Cerebellar cortex (tissue), 1 donor: ENCODE measurements at places on chromosomes 2 and 18.

DNA sequence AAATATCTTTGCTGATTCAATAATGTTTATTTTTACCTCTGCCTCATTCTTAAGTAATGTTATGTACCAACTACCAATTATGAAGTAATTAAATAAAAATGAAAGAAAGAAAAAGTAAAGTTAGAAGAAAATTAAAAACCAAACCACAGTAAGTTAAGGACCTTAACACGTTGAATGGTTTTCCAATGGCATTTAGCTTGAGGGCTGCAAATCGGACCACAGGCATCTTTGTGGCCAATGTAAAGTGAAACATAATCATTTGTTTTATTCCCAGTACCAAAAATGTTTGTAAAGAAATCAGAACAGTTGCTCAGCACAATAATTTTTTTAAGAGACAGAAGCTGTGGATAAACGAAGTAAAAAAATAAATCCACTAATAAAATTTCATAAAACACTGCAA lies 1455.5 kb upstream of the ZEB2 start:
- no peak for DNase-seq

GRCh38 chr2:132496555-132496954 lies 80.0 kb downstream of the GPR39 start:
- DNase-seq = peak; percentile 36

DNA sequence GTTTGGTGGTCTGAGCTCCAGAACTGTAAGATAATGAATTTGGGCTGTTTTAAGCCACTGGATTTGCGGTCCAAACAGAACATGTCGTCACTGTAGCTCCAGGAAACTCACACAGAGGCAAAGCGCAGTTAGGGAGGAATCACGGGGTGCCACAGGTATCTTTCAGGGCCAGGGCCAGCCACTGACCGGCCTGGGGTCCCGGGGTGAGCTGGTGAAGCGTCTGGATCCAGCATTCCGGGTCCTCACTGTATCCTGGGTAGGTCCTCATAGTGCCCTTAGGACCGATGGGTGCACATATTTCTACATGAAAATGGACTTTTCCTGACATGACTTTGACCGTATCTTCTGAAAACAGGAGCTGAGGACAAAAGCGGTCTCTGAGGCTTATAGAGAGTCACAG lies 196.0 kb upstream of the HDAC4 start:
- DNase-seq = no peak

GRCh38 chr2:97730245-97730644 lies 16.9 kb downstream of the ZAP70 start:
- no peak for DNase-seq

- no peak for DNase-seq
Measured at GRCh38 chr18:10100941-10101701, 187.3 kb downstream of the VAPA start.

DNA sequence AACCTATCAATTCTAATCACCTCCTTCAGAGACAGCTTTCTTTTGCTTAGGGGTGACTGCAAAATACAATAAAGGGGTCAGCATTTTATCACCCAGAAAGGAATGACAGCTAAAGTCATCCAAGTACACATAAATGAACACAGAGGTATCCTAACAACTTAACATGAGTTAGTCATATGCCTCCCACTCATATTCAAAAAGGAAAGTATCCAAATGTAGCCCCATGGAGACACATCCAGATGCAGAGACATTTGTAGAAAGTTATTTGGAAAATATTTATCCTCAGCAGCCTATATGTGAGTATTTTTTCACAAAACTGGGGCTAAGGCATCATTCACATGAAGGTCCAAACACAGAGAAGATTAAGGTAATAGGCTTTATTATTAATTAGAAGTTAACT lies 1579.7 kb upstream of the SLC39A10 start:
- DNase-seq = no peak

DNA sequence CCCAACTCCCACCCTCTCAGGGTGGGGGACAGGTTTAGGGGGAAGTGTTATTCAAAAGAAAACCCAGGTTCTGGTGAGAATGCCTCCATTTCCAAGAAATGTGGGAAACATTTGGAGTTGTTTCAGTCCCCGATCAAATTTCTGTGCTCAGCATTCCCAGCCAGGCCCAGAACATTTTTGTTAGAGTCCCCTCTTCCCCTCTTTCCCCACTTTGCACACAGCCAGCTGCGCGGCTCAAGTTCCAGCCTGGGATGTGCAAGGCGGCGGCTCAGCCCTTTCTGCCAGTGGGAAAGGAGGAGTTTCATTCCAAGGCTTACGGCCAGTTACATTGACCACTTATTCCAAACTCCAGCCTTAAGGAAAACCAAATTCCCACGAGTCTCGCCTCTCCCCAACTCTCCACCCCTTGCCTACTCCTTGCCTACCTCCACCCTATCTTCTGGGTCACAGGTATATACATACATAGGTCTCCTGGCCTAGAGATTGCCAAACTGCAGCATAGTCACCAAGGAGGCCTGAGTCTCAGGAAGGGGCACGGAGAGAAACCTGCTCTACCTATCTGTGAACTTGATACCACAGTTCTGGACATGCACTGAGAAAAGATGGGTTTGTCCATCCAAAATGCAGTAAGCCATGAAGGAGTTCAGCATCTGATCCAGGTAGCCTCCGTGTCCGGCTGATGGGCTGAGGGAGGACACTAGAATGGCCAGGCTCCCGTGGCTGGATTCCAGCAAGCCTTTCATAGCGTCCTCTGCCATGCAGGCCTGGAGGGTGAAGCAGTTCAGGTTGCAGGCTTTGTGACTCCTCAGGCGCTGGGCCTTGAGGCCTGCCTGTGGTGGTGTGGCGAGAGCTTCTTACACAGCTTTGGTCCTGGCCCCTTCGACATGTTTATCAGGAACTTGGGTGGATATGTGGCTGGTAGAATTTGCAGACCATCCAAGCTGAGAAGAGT lies 154.5 kb downstream of the ZFP36L2 start:
- no peak for DNase-seq

GRCh38 chr2:65353927-65354326 lies 78.5 kb downstream of the SPRED2 start:
- no peak for DNase-seq

DNA sequence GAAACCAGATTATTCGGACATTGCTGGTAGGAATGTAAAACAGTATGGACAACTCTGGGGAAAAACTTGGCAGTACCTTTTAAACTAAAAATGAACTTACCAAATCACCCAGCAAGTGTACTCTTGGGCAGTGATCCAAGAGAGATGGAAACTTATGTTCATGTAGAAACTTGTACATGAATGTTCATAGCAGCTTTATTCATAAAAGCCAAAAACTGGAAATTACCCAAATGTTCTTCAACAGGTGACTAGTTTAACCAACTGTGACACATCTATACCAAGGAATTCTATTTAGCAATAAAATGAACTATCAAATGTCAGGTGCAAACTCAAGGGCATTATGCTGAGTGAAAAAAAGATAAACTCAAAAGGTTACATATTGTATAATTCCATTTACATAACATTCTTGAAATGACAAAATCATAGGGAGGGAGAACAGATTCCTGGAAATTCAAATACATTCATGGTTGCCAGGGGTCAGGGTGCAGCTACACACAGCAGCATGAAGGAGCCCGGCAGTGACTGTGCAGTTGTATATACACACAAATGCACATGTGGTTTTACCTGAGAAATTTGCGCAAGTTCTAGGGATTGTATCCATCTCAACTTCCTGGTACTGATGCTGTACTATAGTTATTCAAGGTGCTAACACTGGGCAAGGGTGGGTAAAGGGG lies 3.5 kb upstream of the RNU4ATAC start:
- DNase-seq = no peak

- no peak for DNase-seq
Measured at GRCh38 chr2:181054843-181055242, 74.4 kb downstream of the UBE2E3 start.

GRCh38 chr2:23703583-23704385 lies 223.1 kb downstream of the ATAD2B start:
- no peak for DNase-seq

- DNase-seq = no peak
Measured at GRCh38 chr2:25173719-25174118, 5.3 kb upstream of the POMC start.

- DNase-seq = no peak
Measured at GRCh38 chr2:21233194-21233593, 109.4 kb downstream of the TDRD15 start.
